ENCODE measurements at places on chromosomes 12 and 14.
A peak's percentile ranks its signal among the peaks of the same experiment; 100 is the strongest.

DNA sequence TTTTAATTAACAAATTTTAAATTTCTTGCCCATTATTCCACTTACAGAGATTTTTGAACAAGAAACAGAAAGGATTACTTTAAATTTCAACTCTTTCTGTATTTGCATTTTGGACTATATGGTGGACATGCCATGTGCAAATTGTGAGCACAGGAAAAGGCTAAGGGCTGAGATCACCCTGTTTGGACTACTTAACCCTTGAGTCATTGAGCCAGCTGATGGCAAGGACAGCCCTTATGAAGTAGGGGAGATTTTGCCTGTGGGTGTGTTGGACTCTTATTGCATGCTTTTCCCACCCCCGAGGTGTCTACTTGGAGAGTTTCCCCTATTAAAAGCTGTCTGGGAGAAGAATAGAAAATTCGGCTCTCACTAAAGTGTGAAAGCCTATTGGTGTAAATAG is 17.2 kb downstream of the DERA start:
- peak; percentile 59 for DNase-seq

DNA sequence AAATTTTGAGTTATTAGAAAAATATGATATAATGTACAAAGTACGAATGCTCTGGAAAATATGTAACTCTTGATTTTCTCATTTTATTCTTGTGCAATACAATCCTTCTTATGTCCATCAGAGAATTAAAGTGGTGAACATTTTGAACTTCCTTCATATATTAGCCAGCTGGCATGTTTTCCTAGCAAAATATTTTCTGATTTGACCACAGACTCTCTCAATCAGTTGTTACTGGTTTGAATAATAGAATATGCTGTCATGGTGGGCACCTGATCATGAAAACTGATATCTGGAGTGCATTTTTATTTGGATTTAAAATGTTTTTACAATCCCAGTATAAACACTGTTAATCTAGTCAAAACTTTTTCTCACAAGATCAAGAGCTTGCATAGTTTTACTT is 24.2 kb downstream of the PARPBP start:
- no peak for DNase-seq

GRCh38 chr12:83197483-83197914 is 510.8 kb downstream of the TMTC2 start:
- DNase-seq = no peak

GRCh38 chr12:13812168-13812567 is 169.2 kb downstream of the GRIN2B start:
- no peak for DNase-seq

DNA sequence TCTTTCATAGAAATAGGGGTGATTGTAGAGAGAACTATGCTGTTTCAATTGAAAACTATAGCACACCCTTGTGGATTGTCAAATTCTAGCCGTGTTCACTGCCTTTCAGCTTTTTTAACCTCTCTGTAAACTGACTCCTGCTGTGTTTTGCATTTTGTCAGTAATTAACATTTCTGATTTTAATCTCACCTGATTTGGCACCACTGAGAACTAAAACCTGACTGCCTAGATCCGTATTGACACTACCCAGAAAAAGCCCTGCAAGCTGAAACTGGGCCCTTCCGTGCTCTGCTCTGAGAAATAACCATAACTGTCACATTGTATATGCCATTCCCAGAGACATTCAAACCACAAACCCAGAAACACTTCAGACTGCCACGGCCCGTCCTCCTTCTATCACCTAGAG is 26.6 kb upstream of the ETV6 start:
- DNase-seq = no peak

GRCh38 chr12:6373022-6373787 is 2.2 kb downstream of the SCNN1A start:
- DNase-seq = no peak

DNA sequence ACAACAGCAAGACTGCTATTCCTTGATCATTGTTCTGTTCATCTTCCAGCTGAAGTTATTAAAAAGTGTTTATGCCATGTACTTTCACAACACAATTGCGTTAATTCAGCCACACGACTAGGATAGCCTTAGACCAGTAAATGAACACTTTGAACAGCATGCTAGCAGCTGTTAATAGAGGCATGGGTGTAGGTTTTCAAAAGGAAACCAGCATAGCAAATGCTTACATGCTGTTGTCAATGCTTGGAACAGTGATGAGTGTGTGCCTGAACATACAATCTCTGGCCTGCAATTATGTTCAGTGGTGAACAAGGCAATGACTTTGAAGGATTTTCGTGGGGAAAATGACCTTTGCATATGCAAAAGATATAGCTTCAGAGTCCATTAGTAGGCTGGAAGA is 127.4 kb upstream of the RBM19 start:
- no peak for DNase-seq

GRCh38 chr12:56995201-56995929 is 11.0 kb downstream of the ZBTB39 start:
- DNase-seq = no peak

Measured in fibroblast of the conjunctiva (primary cell).